Panc1 (cell line): ENCODE measurements at places on chromosomes 16 and 17. TPM values are rescaled to one million over a fixed set of nuclear protein-coding genes. Genes with fewer than 3 reads are reported as not detected.
A peak's percentile ranks its signal among the peaks of the same experiment; 100 is the strongest.

DNA sequence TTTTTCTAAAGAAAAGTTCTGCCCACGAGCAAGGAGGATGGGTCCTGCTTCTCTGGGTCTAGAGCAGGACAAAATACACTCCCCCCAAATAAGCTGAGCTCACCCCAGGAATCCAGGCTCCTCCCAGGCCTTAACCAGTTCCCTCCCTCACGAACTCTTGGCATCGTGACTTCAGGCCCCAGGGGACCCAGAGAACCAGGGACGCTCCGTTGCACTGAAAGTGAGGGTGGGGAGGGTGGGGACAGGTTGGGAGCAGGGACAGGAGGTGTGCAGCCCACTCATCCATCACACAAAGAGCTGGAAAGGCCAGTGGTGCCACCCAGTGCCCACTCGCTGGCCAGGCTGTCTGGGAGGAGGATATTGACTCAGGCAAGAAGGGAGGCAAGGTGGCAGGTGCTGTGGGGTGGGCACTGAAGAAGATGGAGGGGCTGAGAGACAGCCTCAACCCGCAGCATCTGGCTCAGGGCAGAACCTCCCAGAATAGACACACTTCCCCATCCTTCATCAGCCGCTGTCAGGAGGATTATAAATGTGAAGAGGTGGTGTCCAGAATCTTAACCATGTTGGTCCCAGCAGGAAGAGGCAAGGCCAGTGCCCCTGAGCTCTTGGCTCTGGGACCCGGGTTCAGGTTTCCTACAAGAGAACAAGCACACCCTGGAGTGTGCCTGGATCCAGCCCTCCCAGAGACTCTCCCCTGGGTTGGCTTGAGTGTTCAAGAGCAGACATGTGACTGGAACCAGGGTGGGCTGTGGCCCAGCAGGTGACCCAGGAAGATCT lies 67.9 kb upstream of the RPL38 start:
- H3K27ac ChIP-seq, result no peak overlapping the region
- H3K36me3 ChIP-seq, result no peaks in the 10 kb centered on the region
- H3K27me3 ChIP-seq, result peaks cover 28% of the 10 kb centered on the region
- no peak overlapping the region for H3K4me3 ChIP-seq
- no peaks in the 10 kb centered on the region for H3K4me1 ChIP-seq
- no peak for DNase-seq

GRCh38 chr17:57860414-57860999 lies 10.7 kb upstream of the MRPS23 start:
- H3K4me1 ChIP-seq, result peaks cover 56% of the 10 kb centered on the region
- no peaks in the 10 kb centered on the region for H3K27me3 ChIP-seq
- peak overlapping the region; percentile 89 for H3K27ac ChIP-seq
- H3K4me3 ChIP-seq, result no peak overlapping the region

Gene KRT14
- not detected for total RNA-seq

GRCh38 chr16:27237219-27238015 lies 31.2 kb downstream of the NSMCE1 start:
- peaks cover 4% of the 10 kb centered on the region for H3K36me3 ChIP-seq
- no peak overlapping the region for H3K27ac ChIP-seq
- H3K27me3 ChIP-seq, result no peaks in the 10 kb centered on the region
- H3K4me3 ChIP-seq, result no peak overlapping the region
- DNase-seq, result no peak

GRCh38 chr17:17944743-17945142 lies 27.5 kb downstream of the TOM1L2 start:
- DNase-seq, result no peak
- H3K4me1 ChIP-seq, result peaks cover 76% of the 10 kb centered on the region
- no peaks in the 10 kb centered on the region for H3K27me3 ChIP-seq
- peak overlapping the region; percentile 84 for H3K27ac ChIP-seq

Gene ITGAD
- total RNA-seq, result not detected

GRCh38 chr17:58236394-58236793 lies 2.0 kb upstream of the LPO start:
- no peaks in the 10 kb centered on the region for H3K36me3 ChIP-seq
- H3K4me3 ChIP-seq, result no peak overlapping the region
- H3K4me1 ChIP-seq, result no peaks in the 10 kb centered on the region
- H3K27me3 ChIP-seq, result peaks cover 24% of the 10 kb centered on the region
- no peak overlapping the region for H3K27ac ChIP-seq
- DNase-seq, result no peak

Gene GRAPL
- total RNA-seq, result 0.31 TPM

- H3K36me3 ChIP-seq, result no peaks in the 10 kb centered on the region
- no peaks in the 10 kb centered on the region for H3K4me1 ChIP-seq
- DNase-seq, result no peak
- H3K27me3 ChIP-seq, result no peaks in the 10 kb centered on the region
- no peak overlapping the region for H3K27ac ChIP-seq
- no peak overlapping the region for H3K4me3 ChIP-seq
Observed at GRCh38 chr16:86787538-86787937, 209.2 kb downstream of the FOXL1 start.

DNA sequence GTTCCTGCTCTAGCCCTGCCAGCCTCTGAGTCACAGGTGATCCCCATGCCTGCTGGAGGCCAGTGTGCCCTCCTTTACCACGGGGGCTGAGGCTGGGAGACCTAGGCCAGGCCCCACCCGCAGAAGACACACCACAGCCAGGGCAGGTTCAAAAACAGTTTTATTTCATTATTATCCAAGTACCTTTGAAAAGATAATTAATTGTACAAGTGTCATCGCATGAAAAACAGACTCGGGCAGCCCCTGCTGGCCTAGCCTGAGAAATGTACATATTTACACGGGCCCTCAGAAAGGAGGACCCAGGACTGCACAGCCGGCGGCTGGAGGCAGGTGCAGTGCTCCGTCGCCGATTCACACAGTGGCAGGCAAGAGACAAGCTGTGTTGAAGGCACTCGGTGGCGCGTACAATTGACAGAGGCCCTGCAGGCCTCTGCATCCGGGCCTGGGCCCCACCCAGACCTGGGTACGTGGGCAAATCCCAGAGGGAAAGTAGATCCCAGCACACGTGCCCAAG lies 4.4 kb downstream of the PDIA2 start:
- no peaks in the 10 kb centered on the region for H3K36me3 ChIP-seq
- no peak overlapping the region for H3K4me3 ChIP-seq

Gene BCAR1
- total RNA-seq, result 120 TPM

GRCh38 chr17:34703533-34703932 lies 124.2 kb downstream of the TMEM132E start:
- no peak overlapping the region for H3K4me3 ChIP-seq
- H3K36me3 ChIP-seq, result no peaks in the 10 kb centered on the region
- no peak for DNase-seq
- H3K27me3 ChIP-seq, result peaks cover 5% of the 10 kb centered on the region
- H3K4me1 ChIP-seq, result no peaks in the 10 kb centered on the region

Gene NOTUM
- 2.0 TPM for total RNA-seq

GRCh38 chr16:51181503-51181811 lies 30.4 kb upstream of the SALL1 start:
- H3K27me3 ChIP-seq, result no peaks in the 10 kb centered on the region
- no peak for DNase-seq
- H3K36me3 ChIP-seq, result no peaks in the 10 kb centered on the region
- H3K4me1 ChIP-seq, result no peaks in the 10 kb centered on the region

GRCh38 chr16:1918351-1919326 lies at the start of gene HS3ST6:
Gene HS3ST6, minus strand, starts transcription at chr16:1918415. Its CDS starts 92 bp downstream, at chr16:1918323.
- H3K4me3 ChIP-seq, result peak within 1 kb of the TSS; percentile 27
- H3K27ac ChIP-seq, result no peak within 1 kb of the TSS
- peaks cover 24% of the 10 kb centered on the region for H3K4me1 ChIP-seq
- H3K27me3 ChIP-seq, result peaks cover 2% of the 10 kb centered on the region; the same call in 1 of the 2 replicates
- H3K36me3 ChIP-seq, result no peaks in the 10 kb centered on the region

Gene CLEC18B
- not detected for total RNA-seq

Gene RNF112
- total RNA-seq, result 0.10 TPM

Gene ZPBP2
- total RNA-seq, result not detected

DNA sequence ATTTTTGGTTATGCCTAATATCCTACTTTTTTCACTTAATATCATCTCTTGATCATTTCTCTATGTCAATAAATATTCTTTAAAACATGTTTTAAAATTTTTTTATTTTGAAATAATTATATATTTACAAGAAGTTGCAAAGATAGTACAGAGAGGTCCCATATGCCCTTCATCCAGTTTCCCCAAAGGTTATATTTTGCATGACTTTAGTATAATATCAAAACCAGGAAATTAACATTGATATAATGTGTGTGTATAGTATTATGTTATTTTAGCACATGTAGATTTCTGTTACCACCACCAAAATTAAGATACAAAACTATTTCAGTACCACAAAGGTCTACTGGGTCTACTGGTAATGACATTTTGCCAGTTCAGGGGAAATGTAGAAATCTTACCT lies 60.7 kb downstream of the EFCAB5 start:
- no peaks in the 10 kb centered on the region for H3K36me3 ChIP-seq
- no peak for DNase-seq
- no peak overlapping the region for H3K27ac ChIP-seq
- peaks cover 25% of the 10 kb centered on the region for H3K4me1 ChIP-seq
- no peak overlapping the region for H3K4me3 ChIP-seq

Gene BEAN1
- total RNA-seq, result not detected

- H3K4me3 ChIP-seq, result no peak overlapping the region
- no peaks in the 10 kb centered on the region for H3K4me1 ChIP-seq
- H3K27me3 ChIP-seq, result no peaks in the 10 kb centered on the region
Observed at GRCh38 chr16:67516296-67517154, 12.1 kb upstream of the RIPOR1 start.

- peak overlapping the region; percentile 45 for H3K27ac ChIP-seq
- H3K4me1 ChIP-seq, result peaks cover 19% of the 10 kb centered on the region
- H3K27me3 ChIP-seq, result no peaks in the 10 kb centered on the region
- H3K36me3 ChIP-seq, result no peaks in the 10 kb centered on the region
Observed at GRCh38 chr16:4309833-4310266, 6.0 kb upstream of the GLIS2 start.

- DNase-seq, result no peak
- H3K36me3 ChIP-seq, result no peaks in the 10 kb centered on the region
- H3K4me1 ChIP-seq, result no peaks in the 10 kb centered on the region
Observed at GRCh38 chr16:64469906-64470702, 651.8 kb downstream of the CDH11 start.
